Muscle of arm (tissue), 14 donors: ENCODE measurements at places on chromosomes 3 and 15. TPM values are rescaled to one million over a fixed set of nuclear protein-coding genes. Genes with fewer than 3 reads are reported as not detected.

IQCF5 gene
- not detected for polyA plus RNA-seq

GOLGA8G gene
- polyA plus RNA-seq, result 0.21 TPM

SV2B gene
- 2.9 TPM for polyA plus RNA-seq

SPSB4 gene
- polyA plus RNA-seq, result 18.8 TPM

- no peak for DNase-seq
Observed at GRCh38 chr15:42826251-42826890, 89.4 kb upstream of the CDAN1 start.

DNA sequence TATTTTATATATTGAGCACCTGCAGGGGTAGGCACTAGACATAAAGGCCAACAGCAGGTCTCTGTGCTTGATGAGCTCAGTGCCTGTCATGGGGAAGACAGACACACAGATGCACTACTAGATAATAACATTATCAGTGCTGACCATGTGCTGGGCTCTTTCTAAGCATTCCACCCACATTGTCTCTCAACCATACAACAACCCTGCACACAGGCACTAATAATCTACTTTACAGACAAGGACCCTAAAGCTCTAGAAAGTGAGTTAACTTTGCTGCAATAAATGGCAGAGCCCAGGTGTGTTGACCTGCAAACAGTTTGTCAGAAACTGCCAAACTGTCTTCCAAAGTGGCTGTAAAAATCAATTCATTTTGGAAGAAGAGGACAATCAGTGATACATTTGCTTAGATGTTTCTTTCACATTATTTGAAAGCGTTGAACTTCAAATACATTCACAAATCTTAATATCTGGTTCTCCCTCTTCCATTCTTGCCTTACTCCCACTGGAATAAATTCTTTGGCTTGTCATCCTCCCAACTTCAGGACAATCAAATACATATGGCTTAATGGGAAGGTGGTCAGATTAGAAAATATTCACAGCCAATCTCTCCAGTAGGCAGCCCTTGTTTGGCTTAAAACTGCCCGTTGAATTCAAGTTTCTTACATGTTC is 11.0 kb upstream of the PP2D1 start:
- DNase-seq, result no peak

GRCh38 chr3:150414959-150415358 is 6.9 kb downstream of the TSC22D2 start:
- DNase-seq, result peak; percentile 32

DNA sequence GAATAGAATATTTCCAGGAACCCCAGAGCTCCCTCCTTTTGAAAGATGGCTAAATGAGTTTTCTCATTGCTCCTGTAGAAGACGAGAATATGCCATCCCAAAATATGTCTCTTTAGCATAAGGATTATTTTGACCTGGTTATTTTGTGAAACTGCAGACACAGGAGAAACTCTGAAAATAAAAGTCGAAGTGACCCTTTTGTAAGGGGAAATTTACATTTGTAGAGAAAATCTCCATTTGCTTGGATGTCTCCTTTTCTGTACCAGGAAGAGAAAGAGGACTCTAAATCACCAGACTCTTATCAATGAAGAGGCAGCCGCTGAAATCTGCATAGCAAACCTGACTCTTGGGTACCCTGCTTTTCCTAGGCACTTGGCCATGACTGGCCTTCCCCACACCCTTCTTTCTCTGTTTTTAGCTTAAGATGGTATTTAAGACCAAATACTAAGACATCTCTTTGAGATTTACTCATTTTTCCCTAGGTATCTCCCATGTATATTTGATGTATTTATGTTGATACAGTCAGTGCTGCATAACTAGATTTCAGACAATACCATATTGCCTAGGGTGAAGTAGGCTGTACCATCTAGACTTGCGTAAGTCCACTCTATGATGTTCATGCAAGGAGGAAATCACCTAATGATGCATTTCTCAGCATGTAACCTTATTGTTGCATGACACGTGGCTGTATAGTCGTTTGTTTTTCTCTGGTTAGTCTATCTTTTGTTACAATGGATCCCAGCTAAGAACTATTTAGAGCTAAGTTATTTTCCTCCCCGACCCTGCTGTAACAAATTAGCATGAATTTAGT is 98.2 kb upstream of the UBE3A start:
- no peak for DNase-seq

- DNase-seq, result no peak
Observed at GRCh38 chr3:4720316-4721075, 227.3 kb downstream of the ITPR1 start.

DNA sequence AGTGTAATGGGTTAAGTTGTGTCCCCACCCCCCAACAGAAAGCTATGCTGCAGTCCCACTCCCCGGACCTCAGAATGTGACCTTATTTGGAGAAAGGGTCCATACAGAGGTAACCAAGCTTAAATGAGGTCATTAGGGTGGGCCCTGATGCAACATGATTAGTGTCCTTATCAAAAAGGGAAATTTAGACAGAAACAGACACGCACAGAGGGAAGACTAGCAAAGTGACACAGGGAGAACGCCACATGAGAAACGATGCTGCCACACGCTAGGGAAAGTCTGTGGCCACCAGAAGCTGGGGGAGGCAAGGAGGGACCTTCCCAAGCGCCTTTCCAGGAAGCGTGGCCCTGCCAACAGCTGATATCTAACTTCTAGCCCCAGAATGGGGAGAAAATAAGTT is 65.4 kb downstream of the RPN1 start:
- DNase-seq, result no peak

DNA sequence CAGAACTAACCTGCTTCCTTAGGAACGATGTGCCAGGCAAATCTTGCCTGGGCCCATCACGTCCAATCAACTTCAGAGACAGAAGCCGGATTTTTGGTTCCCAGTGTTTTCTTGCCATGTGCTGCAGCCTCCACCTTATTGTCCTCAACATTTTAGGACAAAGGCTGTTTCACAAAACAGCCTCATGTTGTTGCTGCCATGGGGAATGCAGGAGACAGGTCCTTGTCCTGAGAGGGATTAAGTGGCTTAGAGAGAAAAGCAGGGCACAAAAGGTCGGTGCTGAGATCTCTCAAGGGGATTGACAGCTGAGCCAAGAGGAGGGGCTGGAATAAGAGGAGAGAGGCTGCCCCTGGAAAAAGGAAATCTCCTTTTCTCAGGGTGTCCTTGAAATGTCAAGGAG is 11.3 kb upstream of the NMNAT3 start:
- no peak for DNase-seq

DNA sequence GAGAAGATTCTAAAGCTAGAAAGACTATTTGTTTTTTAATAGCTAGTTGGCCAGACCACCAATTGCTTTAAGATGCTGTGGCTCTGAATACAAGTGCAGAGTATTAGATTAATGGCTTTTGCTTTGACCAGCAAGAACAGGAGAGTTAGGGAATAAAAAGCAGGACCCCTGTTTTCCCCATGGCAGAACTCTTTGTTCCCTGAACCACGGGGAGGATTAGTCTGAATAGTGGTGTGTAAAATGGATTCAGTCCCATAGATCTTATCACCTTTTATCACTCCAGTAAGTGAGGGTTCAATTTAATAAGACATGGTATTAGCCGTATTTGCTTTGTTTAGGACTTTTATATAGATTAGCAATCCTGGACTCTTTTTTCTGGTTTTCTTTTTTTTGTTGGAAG is 562.6 kb upstream of the DPPA4 start:
- DNase-seq, result no peak

GRCh38 chr15:29018995-29019976 is 133.5 kb downstream of the APBA2 start:
- no peak for DNase-seq

- DNase-seq, result no peak
Observed at GRCh38 chr3:87796137-87796842, 262.5 kb downstream of the CGGBP1 start.

GRCh38 chr3:68360492-68360891 is 571.9 kb downstream of the TAFA4 start:
- DNase-seq, result no peak
